Left lobe of liver (tissue), 2 donors: ENCODE measurements at places on chromosomes 6 and 20.

GRCh38 chr6:130666786-130667185 lies 160.4 kb upstream of the SMLR1 start:
- no peak for DNase-seq

DNA sequence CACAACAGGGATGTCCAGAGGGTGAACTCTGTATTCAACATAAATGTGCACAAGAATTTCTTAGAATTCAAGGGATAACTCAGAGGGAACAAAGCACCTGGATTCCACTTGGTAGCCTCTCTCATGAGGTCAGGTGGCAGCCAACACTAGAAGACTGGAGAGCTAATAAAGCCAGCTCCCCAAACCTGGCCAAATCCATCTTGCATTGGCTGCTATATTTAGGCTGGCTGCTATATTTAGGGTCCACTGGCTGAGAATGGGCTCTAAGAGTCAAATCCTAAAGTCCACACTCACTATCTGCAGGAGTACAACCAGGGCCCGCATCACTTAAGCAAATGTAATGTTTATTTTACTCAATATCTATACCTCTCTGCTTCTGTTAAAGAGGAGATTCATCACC lies 20.0 kb downstream of the TBC1D7 start:
- DNase-seq = no peak

- no peak for DNase-seq
These were observed 217.5 kb downstream of the GJA1 start for GRCh38 chr6:121652726-121653623.

DNA sequence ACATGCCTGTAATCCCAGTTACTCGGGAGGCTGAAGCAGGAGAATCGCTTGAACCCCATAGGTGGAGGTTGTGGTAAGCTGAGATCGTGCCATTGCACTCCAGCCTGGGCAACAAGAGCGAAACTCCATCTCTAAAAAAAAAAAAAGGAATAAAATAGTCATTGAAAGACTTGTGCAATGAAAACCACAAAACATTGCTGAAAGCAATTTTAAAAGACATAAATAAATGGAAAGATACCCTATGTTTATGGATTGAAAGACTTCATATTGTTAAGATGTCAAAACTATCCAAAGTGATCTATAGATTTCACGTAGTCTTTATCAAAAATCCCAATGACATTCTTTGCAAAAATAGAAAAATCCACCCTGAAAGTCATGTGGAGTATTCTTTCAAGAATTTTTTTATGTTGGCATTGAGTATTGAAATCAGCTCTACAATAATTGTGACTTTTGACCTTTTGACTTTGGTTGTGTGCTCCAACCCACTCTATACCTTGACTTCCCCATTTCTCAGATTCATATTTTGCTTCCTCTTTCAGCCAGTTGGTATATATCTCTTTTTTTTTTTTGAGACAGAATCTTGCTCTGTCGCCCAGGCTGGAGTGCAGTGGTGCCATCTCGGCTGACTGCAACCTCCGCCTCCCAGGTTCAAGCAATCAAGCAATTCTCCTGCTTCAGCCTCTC lies 45.5 kb upstream of the SLC23A2 start:
- DNase-seq = no peak

DNA sequence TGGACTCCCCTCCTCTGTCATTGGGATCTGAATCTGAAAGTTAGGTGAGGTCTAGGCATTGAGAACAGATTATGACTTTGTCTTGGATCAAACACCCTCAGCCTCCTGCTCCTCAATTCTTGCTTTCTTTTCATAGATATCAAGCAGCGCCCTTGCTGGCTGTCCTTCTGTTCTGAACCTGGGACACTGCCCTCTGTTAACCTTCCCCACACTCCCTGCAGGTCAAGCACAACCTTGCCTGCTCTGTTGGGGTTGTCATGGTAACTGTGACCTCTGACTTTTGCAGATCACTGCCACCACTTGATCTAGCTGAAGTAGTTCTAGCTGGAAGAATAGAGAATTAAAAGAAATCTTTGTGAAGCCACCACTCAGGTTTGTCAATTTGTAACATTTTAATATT lies 16.4 kb upstream of the MICA start:
- peak; percentile 78 for DNase-seq

DNA sequence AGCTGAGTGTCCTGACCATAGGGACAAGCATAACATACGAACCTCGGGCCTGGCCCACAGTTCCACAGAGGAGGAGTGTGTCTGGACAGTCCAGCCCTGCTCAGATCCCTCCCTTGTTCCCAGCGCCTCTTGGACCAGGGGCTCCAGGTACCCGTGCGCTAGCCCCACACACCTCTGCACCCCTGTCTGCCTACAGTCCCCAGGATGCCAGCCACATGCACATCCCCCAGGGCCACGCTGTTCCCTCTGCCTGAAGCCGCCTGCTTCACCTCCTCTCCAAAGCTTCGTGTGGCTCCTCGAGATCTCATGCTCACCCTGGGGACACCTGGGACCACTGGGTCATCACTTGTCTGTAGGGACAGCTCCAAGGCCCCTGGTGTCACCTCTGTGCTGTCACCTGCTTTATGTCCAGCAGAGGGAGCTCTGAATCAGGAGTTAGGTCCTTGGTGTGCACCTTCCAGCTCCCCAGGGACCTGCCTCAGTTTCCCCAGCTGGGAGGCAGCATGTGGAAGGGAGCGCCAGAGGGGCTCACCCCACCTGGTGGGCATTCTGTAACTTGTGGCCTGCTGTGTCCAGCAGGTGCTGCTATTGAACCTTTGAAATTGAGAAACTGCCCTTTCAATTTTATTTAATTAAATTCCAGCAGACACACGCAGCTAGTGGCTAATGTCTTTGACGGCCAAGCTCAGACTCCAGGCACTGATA lies 7.3 kb upstream of the YTHDF1 start:
- DNase-seq = no peak

DNA sequence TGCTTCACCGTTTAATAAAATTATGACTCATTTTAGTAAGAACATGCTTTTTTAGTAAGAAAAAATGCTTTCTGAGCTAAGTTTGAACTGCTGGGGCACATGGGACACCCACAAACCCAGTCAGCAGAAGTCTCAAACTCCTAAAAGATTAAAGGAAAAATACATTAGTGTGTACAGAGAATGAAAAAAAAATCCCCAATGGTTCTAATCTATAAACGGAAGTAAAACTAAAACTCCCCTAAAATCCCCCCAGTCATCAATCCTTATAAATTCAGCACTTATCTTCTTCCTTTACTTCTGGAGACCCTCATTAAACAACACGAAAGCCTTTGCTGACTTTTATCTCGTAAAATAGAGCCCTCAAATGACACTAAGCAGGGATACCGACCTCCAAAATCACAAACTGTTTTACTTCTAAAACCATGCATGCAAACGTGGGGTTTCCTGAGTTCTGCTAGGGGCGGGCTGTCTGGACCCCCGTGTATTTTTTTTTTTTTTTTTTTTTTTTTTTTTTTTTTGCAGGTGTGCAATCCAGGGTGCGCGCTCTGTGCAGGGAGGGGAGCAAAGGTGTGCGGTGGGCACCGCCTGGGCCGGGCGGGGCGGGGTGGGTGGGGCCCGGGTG lies 1.1 kb upstream of the MYB start:
- DNase-seq = no peak

- DNase-seq = no peak
These were observed 7.2 kb downstream of the MMS22L start for GRCh38 chr6:97275804-97276203.

- DNase-seq = peak; percentile 86
These were observed 22.6 kb downstream of the FOXP4 start for GRCh38 chr6:41568585-41569384.

GRCh38 chr6:44286285-44286565 lies 16.0 kb downstream of the TMEM151B start:
- DNase-seq = no peak

DNA sequence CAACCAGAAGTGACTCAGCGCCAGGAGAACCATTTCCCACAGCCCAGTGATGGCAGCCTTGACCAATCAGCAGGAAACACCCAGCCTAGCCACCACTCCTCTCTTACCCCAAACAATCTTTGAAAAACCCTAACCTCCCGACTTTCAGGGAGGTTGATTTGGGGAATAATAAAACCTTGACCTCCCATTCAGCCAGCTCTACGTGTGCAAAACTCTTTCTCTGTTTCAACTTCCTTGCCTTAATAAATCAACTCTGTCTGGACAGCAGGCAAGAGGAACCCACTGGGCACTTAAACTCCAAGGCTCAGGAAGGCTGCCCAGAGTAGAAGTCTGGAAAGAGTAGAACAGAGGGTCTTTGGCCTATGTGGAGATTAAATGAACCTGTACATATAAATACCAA lies 35.0 kb downstream of the SERPINB1 start:
- DNase-seq = no peak
